BE2C (cell line): ENCODE measurements at places on chromosomes 7 and 10.

GRCh38 chr10:43254881-43255633 is 11.8 kb downstream of the RASGEF1A start:
- no peak for DNase-seq

DNA sequence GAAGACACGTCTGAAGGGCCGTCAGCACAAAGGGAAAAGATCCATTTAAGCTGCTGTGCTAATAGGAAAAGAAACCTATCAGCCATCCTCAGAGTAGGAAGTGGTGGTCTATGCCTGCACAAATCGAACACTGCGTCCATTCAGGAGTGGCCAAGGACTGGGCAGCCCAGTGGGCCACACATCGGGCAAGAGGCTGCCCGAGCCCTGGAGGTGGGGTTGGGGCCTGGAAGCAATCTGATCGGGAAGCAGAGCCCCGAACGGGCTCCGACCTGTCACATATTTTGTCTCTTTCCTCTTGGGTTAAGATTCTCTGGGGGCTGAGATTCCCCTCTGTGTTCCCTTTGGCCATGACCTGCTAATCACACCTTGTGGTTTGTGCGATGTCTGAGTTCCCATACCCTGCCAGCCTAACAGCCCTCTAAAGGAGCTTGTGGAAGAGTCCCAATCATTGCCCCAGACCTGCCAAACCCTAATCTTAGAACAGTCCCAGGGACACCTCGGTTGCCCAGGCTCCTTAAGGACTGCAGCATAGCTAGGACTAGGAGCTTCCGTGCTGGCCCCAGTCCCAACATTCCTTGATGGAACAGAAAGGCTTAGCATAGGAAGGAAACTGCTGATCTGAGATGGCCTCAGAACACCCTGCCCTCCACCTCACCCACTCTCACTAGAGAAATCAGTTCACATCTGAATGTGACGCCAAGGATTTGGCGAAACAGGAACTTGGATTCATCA is 77.9 kb upstream of the SAMD8 start:
- DNase-seq: no peak

GRCh38 chr7:156985101-156985992 is 25.1 kb downstream of the MNX1 start:
- DNase-seq: no peak

GRCh38 chr10:113240736-113241135 is 290.7 kb downstream of the TCF7L2 start:
- no peak for DNase-seq

GRCh38 chr7:77269360-77270093 is 69.9 kb upstream of the FGL2 start:
- DNase-seq: no peak
